Activated T-cell treated with anti-CD3 and anti-CD28 coated beads for 48 hours (primary cell): ENCODE measurements at places on chromosomes 6 and 20.
A peak's percentile ranks its signal among the peaks of the same experiment; 100 is the strongest.

- no peak for DNase-seq
Observed at GRCh38 chr20:14197097-14197496, 140.3 kb downstream of the FLRT3 start.

GRCh38 chr6:32112431-32112980, 3.4 kb upstream of the TNXB start:
- no peak for DNase-seq

DNA sequence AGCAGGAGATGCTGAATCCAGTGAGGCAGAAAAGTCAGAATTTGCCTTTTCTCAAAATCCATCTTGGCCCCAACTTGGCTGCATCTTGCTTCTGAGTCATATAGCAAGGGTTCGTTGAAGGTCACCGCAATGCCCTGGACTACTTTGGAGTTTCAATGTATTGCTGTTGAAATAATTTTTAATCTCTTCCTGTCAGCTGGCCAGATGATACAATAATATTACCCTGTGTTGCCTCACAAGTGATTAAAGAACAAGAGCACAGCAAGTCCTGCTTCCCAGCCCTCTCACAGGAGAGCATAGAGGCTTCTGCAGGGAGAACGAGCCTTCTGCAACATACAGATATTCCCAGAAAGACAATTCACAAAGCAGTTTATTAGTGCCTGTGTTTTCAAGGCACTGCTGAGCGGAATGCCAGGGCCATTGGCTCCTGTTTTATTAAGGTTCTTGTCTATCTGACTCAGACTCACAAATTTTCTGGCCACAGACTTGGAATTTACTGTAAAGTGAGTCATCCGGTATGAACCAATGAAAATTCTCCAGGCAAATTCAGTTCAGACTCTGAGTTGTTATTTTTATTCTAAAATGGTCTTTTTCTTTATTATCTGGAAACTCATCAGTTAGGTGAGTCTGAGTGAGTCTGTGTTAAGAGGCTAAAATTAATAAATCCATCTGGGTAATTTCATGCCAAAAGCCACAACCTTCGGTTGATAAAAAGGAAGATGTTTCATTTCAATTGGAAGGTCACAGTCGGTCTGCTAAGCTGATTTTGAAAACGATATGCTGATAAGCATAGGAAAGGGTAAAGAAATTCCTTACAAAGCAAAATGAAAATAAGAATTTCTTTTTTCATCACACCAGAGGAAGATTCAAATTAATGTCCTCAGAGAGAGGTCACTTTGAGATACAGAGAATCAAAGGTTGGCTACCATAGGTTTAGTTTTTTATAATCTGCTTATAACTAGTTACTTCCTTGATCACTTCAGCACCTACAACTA, 289.4 kb upstream of the STXBP5 start:
- no peak for DNase-seq

- DNase-seq = peak; percentile 79
Observed at GRCh38 chr20:21505161-21505809, 8.6 kb downstream of the NKX2-2 start.

DNA sequence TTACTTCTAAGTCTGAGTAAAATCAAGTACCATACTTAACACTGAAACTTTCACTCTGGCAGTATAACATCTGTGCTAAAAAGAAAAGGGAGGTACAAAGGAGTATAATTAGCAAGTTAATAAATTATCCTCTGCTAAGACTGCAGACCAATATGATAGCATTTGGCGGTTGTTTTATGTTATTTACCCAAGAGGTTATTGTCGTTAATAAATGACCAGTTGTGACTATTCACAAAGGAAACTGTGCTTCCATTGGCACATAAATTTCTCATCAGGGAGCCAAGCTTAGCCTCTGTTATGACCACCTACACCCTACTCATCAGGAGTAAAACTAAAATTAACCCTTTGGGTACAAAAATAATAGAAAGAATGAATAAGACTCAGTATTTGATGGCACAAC, 86.5 kb downstream of the CRYBG1 start:
- DNase-seq = no peak

- no peak for DNase-seq
Observed at GRCh38 chr6:151121900-151122299, 117.9 kb upstream of the AKAP12 start.

- no peak for DNase-seq
Observed at GRCh38 chr6:163756079-163756478, 341.6 kb downstream of the QKI start.

DNA sequence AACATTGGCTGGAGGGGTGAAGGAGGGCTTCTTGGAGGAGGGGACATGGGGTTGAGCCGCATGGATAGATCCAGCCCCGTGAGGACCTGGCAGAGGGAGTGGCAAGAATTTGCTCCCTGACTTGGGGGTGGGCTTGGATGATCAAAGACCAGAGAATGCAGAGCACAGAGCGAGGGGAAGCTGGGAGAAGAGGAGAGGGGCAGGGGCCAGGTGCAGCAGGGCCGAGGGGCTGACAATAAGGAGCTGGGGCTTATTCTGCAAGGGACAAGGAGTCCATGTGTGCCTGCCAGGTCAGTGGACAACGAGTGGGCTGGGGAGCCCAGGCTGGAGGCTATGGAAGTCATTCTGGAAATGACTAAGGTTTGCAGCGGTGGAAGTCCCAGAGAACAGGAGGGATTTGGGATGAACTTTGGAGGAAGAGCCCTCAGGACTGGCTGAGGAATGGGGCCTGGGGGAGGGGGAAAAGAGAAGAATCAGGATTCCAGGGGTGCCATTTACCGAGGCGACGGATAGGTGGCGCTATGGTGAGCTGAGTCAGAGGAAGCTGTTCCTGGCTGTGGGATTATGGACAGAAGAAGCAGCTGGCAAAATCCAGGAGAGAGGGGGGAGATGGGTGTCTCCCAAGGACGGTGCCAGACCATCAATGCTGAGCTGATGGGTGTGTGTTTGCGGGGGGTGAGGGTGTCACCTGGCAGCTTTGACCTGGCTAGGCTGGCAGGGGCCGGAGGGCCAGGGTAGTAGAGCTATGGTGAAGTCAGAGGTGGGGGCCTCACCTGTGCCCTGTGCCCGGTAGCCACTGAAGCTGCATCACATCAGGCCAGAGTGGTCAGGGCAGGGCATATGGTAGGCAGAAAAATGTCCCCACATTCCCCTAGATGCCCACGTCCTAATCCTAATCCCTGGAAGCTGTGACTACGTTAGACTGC, 7.8 kb downstream of the KCNG1 start:
- peak; percentile 21 for DNase-seq

- no peak for DNase-seq
Observed at GRCh38 chr6:15250187-15251168, 4.6 kb downstream of the JARID2 start.

DNA sequence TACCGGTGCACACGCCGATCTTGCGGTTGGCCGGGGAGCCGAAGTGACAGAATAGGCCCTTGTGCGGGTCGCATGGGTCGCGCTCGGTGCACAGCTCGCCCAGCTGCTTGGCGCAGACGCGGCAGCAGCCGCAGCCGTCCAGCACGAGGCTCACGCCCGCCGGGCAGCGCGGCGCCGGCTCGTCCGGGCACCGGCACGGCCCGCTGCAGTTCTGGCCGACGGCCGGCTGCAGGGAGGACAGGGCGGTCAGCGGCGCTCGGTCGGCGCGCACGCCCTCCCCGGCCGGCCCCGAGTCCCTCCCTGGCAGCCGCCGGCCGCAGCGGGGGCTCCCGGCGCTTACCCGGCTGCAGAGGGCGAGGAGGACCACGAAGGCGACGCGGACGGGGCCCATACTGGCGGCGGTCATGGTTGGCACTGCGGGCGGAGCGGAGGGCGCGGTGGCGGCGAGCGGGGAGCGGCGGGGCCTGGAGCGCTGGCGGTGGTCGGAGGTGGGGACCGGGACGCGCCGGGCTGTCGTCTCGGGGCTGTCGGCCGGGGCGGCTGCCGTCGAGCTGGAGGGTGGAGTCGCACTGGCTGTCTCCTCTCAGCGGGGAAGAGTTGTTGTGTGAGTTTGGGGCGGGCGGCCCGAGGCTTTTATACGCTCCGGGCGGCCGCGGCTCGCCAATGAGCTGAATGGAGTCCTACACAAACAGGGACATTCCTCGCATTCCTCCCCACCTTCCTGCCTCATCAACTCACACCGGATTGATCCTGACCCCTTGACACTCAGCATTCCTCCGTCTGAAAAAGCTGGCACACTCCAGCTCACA, at the start of gene CCN2:
TSS of gene CCN2 (minus strand) at position 606 of the 809 bp plus-strand sequence. CDS start at position 406, 200 bp downstream.
- no peak for DNase-seq

- DNase-seq = no peak
Observed at GRCh38 chr6:6798448-6798860, 209.9 kb downstream of the LY86 start.

DNA sequence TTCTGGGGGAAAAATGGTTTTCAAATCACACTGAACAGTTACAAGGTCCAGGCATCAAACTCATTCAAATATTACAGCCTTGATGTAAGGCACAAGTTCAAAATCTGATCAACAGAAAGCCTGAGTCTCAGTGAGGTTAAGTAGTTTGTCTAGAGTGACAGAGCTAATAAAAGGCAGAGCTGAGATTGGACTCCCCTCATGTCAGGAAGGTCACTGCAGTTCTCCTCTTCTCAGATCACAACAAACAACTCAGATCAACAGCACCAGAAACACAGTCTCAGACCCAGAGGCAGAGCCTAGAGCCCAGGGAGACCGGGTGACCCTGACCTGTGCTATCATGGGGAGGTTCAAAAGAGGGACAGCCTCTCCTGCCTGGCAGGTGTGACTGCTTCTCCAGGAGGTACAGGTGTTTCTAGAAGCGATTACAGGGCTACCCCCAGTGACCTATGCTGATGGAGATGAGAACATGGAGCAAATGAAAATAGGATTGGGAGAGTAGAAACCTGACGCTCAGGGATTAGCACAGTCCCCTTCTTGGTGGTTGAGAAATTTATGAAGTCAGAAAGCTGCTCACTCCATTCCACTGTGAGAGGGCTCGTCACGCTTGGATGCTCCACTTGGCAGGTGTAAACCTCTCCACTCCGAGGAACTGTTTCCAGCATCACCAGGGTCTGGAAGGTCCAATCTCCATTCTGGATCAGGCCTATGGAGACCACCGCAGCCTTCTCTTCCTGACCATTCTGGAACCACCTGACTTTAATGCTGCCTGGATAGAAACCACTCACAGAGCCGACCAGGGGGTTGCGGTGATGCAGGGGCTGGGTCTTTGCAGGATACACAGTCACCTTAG, 24.3 kb upstream of the HLA-DRB5 start:
- no peak for DNase-seq

- DNase-seq = no peak
Observed at GRCh38 chr6:35710241-35710847, 21.6 kb upstream of the FKBP5 start.

- no peak for DNase-seq
Observed at GRCh38 chr20:58457083-58457695, 58.0 kb downstream of the APCDD1L start.

- no peak for DNase-seq
Observed at GRCh38 chr6:102407886-102408741, 1014.6 kb downstream of the GRIK2 start.

GRCh38 chr6:128918886-128919285, 35.9 kb downstream of the LAMA2 start:
- no peak for DNase-seq

DNA sequence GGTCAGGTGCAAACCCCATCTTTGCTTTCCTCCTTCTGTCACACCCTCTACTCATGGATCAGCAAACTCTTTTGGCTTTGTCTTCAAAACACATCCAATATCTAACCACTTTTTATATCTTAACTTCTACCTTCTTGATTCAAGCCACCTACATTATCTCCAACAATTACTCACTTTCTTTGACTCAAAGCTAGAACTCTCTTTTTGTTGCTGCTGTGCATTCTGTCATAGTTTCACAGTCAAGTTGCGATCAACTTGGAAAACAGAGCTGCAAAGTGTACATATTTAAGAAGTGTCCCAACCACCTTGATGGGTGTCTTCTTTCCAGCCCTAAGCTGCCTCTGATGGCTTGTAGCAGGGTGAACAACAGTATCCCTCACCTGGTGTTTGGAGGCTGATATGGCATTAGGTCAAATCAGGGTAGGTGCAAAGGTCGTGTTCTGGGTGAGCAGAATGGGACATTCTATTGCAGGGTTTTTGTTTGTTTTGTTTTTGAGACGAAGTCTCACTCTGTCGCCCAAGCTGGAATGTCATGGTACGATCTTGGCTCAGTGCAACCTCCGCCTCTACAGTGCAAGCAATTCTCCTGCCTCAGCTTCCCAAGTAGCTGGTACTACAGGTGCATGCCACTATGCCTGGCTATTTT, 43.4 kb upstream of the RALGAPA2 start:
- DNase-seq = no peak

GRCh38 chr6:144697801-144698200, 412.7 kb downstream of the UTRN start:
- no peak for DNase-seq

GRCh38 chr6:107543088-107543487, 53.2 kb downstream of the SOBP start:
- DNase-seq = no peak

- DNase-seq = no peak
Observed at GRCh38 chr6:30150671-30151395, 10.2 kb downstream of the TRIM10 start.

- DNase-seq = no peak
Observed at GRCh38 chr20:50347284-50348063, 156.8 kb downstream of the CEBPB start.
